NCI-H1930 (cell line): ENCODE measurements at places on chromosomes 5 and 9.

GRCh38 chr9:3696368-3696767 is 170.6 kb upstream of the RFX3 start:
- DNase-seq = no peak

GRCh38 chr5:171667341-171668096 is 118.1 kb upstream of the SMIM23 start:
- no peak for DNase-seq

GRCh38 chr9:125239631-125240597 is 1.2 kb downstream of the HSPA5 start:
- no peak for DNase-seq

GRCh38 chr9:108099854-108100253 is 610.3 kb upstream of the KLF4 start:
- DNase-seq = no peak

- DNase-seq = no peak
Measured at GRCh38 chr5:54521856-54522479, 4.4 kb downstream of the SNX18 start.

- no peak for DNase-seq
Measured at GRCh38 chr5:143679777-143680176, 132.2 kb upstream of the HMHB1 start.

DNA sequence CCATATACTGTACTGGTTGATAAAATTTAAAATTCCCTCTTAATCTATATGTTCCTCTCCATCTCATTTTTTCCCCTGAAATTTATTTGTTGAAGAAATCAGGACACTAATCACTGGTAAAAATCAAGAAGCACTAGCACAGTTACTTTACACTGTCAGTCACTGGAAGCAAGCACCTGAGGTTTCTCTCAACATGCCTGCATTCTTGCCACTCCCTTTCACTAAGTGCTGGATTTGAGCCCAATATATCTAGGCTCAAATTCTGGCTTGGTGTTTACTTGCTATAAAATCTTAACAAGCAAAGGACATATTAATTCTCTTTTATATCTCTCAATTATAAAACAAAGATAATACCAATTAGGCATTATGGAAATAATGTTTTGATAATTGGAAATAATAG is 58.6 kb downstream of the DIAPH1 start:
- DNase-seq = no peak

GRCh38 chr5:92372766-92373165 is 989.6 kb upstream of the ARRDC3 start:
- DNase-seq = no peak

- no peak for DNase-seq
Measured at GRCh38 chr9:95791286-95791685, 84.2 kb upstream of the ERCC6L2 start.

- DNase-seq = no peak
Measured at GRCh38 chr5:88118179-88118578, 150.5 kb downstream of the TMEM161B start.

GRCh38 chr9:18350995-18351595 is 122.9 kb upstream of the ADAMTSL1 start:
- no peak for DNase-seq

GRCh38 chr5:125227333-125228095 is 481.1 kb upstream of the ZNF608 start:
- no peak for DNase-seq

DNA sequence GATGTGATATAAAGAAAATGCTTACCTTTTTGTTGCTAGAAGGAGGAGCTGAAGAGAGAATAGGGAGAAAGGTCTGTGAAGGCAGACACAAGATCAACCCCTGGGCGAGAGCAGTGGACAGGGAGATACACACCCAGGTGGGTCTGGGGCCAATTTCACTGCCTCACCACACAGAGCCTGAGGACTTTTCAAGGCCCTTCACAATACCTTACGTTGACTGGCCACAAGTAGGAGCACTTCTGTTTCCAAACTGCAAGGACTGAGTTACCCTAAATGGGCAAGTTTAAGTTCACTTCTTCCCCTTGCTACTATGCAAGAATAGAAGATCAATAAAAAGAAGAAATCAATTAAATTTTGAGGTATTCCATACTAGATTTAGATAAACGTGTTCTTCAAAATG is 174.5 kb upstream of the SLC12A2 start:
- no peak for DNase-seq

GRCh38 chr5:61254969-61255555 is 77.0 kb upstream of the ZSWIM6 start:
- DNase-seq = no peak

DNA sequence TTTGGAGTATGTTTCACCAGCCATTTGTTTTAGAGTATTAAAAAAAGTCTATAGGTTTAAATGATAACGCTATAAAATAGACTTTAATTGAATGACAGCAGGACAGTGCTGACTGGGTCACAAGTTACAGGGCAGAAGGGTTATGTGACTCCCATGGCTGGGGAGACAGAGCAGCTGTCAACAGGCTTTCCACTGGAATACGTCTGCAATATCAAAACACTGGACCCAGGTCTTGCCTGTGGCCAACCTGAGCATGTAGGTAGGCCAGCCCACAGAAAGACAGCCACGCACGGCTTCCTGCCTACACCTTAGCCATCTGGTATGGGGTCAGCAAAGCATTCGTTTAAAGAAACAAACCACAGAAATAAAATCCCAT is 80.7 kb downstream of the OTULIN start:
- DNase-seq = no peak

DNA sequence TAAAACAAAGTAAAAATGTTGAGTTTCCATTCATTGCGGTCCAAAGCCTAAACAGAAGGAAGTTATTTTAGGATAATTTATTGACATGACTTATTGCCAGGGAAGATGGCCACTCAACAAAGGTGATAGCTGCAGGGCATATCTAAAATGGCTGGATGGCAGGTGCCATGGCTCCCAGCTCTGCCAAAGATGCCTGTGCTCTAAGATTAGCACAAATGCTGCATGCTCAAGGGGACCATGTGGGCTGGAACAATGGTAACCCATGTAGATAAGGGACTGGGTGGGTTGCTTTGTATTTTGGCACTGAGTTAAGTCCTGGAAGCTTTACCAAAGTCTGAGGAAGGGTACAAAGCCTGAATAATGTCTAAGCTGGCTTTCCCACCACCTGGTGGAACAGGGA is 95.5 kb upstream of the IFNK start:
- DNase-seq = no peak
